ENCODE measurements at places on chromosomes 2 and 18. TPM values are rescaled to one million over a fixed set of nuclear protein-coding genes. Genes with fewer than 3 reads are reported as not detected.
A peak's percentile ranks its signal among the peaks of the same experiment; 100 is the strongest.

Gene KCNE4
- total RNA-seq, result not detected

Gene MYO7B
- not detected for total RNA-seq

Gene TMEFF2
- total RNA-seq, result not detected

Gene PID1
- total RNA-seq, result not detected

Gene MCEE
- 15.8 TPM for total RNA-seq

Gene L3MBTL4
- total RNA-seq, result not detected

Gene SOCS6
- 20.9 TPM for total RNA-seq

GRCh38 chr2:26720322-26721114 lies 28.0 kb downstream of the KCNK3 start:
- H3K36me3 ChIP-seq, result no peaks in the 10 kb centered on the region
- DNase-seq, result peak; percentile 53
- no peak overlapping the region for H3K4me3 ChIP-seq
- peak overlapping the region; percentile 47 for H3K27ac ChIP-seq
- peaks cover 58% of the 10 kb centered on the region for H3K4me1 ChIP-seq

DNA sequence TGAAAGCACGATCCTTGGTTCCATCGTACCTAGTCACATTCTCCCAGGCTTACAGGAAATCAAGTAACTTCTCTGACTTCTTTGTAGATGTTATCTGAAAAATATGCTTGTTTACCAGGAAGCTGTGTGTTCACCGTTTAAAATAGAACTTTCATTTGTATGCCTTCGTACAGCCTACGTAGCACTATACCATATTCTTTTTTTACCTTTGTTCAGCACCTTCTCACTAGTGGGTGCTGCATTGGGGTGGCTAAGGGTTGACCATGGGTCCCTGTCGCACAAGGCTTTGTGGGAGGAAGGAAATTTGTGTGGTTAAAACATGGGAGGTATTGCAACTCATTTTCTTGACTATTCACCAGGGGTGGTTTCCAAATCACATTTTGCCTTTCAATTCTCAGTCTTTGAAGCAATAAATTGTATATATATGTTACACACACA lies 16.6 kb downstream of the MALT1 start:
- no peak overlapping the region for H3K27ac ChIP-seq
- no peak for DNase-seq
- peaks cover 13% of the 10 kb centered on the region for H3K4me1 ChIP-seq

- H3K36me3 ChIP-seq, result no peaks in the 10 kb centered on the region
- peak; percentile 3 for DNase-seq
- no peaks in the 10 kb centered on the region for H3K27me3 ChIP-seq
- H3K4me1 ChIP-seq, result peaks cover 25% of the 10 kb centered on the region
- peak overlapping the region; percentile 60 for H3K27ac ChIP-seq
Measured at GRCh38 chr2:14826518-14826917, 194.0 kb downstream of the LRATD1 start.

DNA sequence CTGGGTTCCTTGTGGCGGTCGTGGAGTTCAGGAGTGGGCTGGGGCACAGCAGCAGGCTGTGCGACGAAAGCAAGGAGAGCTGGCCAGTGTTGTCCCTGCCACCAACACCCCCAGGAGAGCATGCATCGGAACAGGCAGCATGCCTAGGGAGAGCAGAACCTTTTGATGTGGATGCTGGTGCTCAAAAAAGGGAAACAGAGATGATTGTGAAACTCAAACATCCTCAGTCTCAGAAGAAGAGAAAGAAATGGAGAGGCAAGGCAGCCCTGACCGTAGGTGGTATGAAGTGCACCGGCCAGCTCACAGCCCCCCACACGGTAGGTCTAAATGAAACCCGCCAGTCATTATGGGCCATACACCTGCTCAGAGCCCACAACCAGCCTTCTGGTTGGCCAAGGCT lies 253.4 kb downstream of the GBX2 start:
- no peaks in the 10 kb centered on the region for H3K27me3 ChIP-seq
- H3K4me3 ChIP-seq, result no peak overlapping the region
- no peak for DNase-seq
- H3K4me1 ChIP-seq, result no peaks in the 10 kb centered on the region
- H3K36me3 ChIP-seq, result 0 out of 2 replicates have a peak, but pooled peaks cover 7% of the 10 kb centered on the region

GRCh38 chr2:61658841-61659780 lies 121.0 kb upstream of the XPO1 start:
- H3K4me1 ChIP-seq, result peaks cover 10% of the 10 kb centered on the region
- H3K27ac ChIP-seq, result peak overlapping the region; percentile 18
- no peak overlapping the region for H3K4me3 ChIP-seq
- DNase-seq, result no peak
- no peaks in the 10 kb centered on the region for H3K36me3 ChIP-seq
- H3K27me3 ChIP-seq, result no peaks in the 10 kb centered on the region

- H3K4me3 ChIP-seq, result peak overlapping the region; percentile 53
- peak overlapping the region; percentile 97 for H3K27ac ChIP-seq
- peaks cover 74% of the 10 kb centered on the region for H3K4me1 ChIP-seq
- no peaks in the 10 kb centered on the region for H3K36me3 ChIP-seq
- DNase-seq, result peak; percentile 50
Measured at GRCh38 chr2:43169987-43170386, 56.4 kb downstream of the ZFP36L2 start.

DNA sequence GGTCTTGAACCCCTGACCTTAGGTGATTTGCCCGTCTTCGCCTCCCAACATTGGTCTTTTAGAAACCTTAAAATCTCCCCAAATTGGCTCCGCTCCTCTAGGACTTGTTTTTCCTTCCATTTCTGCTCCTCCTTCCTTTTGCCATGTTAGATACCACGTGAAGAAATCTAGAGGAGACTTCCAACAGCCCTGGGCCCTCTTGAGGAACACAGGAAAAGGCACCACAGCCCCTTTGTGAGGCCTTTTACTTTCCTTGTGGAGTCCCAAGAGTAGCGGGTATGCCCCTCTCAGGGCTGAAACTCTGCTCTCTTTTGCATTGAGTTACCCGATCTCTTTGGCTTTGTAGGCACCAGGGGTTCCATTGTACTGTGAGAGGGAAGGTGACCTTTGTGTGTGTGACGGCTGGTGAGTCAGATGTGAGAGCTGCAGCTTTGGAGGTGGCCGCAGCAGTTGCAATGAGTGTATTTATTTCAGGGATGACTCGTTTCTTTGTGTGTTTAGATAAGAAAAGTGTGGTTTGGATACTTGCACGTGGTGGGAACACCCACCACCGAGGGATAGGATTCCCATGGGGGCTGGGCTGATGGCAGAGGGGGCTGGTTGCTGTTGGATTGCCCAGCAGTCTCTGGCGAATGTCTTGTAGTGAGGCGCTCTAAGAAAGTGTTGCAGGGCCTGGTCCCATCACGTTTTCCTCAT lies 218.4 kb upstream of the HS6ST1 start:
- peak; percentile 35 for DNase-seq
- no peaks in the 10 kb centered on the region for H3K27me3 ChIP-seq
- H3K36me3 ChIP-seq, result no peaks in the 10 kb centered on the region

DNA sequence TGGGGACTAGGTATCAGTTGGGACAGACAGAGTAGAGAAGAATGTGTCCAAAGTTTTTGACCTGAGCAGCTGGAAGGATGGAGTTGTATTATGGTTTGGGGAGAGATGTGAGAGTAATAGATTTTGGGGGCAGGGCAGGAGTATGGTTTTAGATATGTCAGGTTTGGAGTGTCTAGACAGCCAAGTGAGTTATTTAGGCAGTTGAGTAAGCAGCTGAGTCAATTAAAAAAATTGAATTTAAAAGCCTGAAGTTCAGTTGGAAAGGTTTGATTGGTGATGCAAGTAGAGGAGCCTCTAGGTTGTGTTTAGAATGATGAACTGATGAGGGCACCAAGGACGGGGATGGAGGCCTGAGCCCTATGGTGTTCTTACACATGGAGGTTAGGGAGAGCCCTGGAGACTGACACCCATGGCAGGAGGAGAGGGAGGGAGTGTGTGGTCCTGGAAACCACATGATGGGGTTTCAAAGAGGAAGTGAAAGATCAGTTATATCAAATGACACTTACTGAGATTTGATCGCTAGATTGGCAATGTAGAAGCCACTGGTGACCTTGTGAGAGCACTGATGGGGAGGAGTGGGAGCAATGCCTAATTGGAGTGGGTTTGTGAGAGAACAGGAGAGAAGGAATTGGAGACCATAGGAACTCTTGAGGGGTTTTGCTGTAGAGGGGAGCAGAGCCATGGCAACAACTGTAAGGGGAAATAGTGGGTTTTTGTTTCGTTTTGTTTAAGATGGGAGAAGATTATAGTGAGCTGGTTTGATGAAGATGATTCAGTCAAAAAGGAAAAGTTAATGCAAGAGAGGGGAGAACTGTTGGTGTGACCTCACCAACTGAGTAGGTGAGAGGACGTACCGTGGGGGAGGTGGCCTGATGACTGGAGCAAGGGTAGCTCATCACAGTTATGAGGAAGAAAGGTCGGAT lies 10.3 kb downstream of the ITGA6 start:
- no peak for DNase-seq
- no peaks in the 10 kb centered on the region for H3K36me3 ChIP-seq
- H3K4me3 ChIP-seq, result peak overlapping the region; percentile 16
- H3K4me1 ChIP-seq, result peaks cover 92% of the 10 kb centered on the region
- H3K27ac ChIP-seq, result peak overlapping the region; percentile 81
- no peaks in the 10 kb centered on the region for H3K27me3 ChIP-seq

GRCh38 chr2:27241761-27242613 lies 20.9 kb downstream of the SLC30A3 start:
- H3K27ac ChIP-seq, result no peak overlapping the region
- peaks cover 3% of the 10 kb centered on the region for H3K36me3 ChIP-seq
- no peak for DNase-seq
- no peak overlapping the region for H3K4me3 ChIP-seq
- no peaks in the 10 kb centered on the region for H3K4me1 ChIP-seq
- no peaks in the 10 kb centered on the region for H3K27me3 ChIP-seq

DNA sequence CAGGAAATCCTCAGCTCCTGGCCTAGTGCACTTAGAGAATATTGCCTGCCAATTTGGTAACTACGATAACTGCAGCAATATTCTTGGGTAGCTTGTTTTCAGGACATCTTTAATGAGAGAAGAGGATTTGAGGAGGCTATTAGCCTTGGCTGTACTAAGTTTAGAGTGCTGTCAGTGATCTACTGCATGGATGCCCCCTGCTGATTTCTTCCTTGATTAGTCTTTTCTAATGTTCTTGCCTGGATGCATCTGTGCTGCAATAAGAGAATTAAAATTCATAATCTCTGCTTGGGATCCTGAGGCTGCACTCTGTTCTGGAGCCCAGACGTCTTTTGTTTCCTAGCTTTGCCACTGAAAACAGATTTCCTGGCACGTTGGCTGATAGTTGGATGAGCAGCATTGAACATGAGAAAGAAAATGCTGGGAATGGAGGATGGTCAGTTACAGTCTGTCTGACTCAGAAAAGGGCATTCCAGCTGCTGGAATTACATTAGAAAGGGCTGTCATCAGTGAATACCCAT lies 115.4 kb downstream of the CCDC85A start:
- H3K27me3 ChIP-seq, result peaks cover 5% of the 10 kb centered on the region
- no peak overlapping the region for H3K4me3 ChIP-seq
- H3K4me1 ChIP-seq, result no peaks in the 10 kb centered on the region
- DNase-seq, result no peak

DNA sequence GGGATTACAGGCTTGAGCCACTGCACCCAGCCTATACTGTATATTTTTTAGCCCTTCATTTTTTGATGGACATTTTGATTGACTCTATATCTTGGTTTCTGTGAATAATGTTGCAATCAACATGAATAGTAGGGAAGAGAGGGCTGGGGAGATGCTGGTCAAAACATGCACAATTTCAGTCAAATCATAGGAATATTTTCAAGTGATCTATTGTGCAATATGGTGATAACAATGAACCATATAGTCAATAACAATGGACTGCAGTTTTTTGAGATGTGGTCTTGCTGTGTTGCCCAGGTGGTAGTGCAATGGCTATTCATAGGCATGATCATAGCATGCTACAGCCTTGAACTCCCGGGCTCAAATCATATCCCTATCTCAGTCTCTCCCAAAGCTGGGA lies 264.7 kb upstream of the TMEFF2 start:
- no peak overlapping the region for H3K27ac ChIP-seq
- H3K4me3 ChIP-seq, result no peak overlapping the region
- no peaks in the 10 kb centered on the region for H3K4me1 ChIP-seq
- no peaks in the 10 kb centered on the region for H3K27me3 ChIP-seq
- no peak for DNase-seq
- no peaks in the 10 kb centered on the region for H3K36me3 ChIP-seq

DNA sequence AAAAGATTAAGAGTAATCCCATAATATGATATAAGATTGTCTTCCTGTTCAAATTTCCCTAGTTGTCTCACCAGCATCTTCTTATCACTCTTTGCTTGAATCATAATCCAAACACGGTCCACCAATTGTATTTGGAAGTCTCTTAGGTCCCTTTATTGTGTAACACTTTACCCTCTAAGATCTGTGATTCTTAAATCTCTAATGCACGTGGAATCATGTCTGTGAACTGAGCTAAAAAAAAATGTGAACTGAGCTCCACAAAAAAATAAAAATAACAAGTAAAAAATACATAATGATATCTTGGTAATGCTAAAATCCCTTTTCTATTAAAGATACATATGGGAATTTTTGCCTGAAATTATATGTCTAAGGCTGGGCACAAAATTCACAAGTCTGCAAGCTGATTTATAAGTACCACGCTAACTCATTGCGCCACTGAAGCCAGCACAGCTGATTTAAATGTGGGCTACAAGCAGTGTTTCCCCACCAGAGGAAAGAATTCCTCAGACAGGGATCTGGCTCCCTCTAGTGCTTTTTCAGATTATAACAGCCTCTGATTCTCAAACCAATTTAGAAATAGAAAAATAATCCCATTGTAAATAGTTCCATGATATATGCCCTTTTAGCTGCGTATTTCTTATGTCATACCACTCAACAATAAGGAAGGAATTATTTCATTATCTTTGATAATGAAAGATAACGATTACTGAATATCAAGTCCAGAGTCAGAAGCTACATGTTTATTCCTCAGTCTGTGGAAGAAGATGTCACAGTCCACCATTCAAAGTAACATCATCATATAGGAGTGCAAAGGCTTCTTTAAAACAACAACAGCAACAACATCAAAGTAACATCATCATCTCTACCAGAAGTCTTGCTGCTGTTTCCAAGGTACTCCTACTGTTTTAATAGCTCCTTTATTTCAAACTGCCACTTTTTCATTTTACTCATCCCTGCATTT lies 22.9 kb downstream of the RBM43 start:
- DNase-seq, result peak; percentile 43
- no peaks in the 10 kb centered on the region for H3K27me3 ChIP-seq
- H3K36me3 ChIP-seq, result no peaks in the 10 kb centered on the region
- no peak overlapping the region for H3K4me3 ChIP-seq
- 0 out of 2 replicates have a peak, but pooled peaks cover 4% of the 10 kb centered on the region for H3K4me1 ChIP-seq

- H3K36me3 ChIP-seq, result no peaks in the 10 kb centered on the region
- no peaks in the 10 kb centered on the region for H3K4me1 ChIP-seq
- DNase-seq, result peak; percentile 59
- no peak overlapping the region for H3K4me3 ChIP-seq
Measured at GRCh38 chr2:30208453-30208852, 22.9 kb upstream of the LBH start.

DNA sequence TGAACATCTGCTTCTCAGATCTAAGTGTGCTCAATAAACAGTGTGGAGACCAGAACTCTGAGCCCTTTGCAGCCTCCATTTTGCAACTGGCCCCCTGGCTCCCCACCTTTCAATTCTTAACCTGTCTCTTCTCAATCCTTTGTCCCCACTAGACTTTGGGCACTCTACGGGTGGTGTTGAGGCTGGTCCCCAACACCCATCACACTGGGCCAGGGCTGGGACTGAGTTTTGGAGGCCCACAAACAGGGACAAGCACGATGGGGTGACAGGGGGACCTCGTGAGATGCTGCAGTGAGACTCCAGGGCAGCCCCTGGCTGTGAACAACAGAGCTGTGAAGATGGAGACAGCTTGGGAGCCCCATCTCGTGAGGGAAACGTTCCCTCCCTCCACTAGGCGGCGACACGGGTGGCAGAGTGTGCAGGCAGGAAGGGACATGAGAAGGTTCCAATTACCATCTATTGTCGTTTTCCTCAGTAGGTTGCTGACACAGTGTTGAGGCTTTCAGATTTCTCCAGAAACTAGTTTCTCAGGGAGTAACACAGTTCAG lies 1.2 kb downstream of the ANKMY1 start:
- peaks cover 15% of the 10 kb centered on the region for H3K4me1 ChIP-seq
- no peak overlapping the region for H3K4me3 ChIP-seq
- no peak for DNase-seq
- H3K36me3 ChIP-seq, result peaks cover 31% of the 10 kb centered on the region
